ENCODE measurements at places on chromosomes 6 and 20.

DNA sequence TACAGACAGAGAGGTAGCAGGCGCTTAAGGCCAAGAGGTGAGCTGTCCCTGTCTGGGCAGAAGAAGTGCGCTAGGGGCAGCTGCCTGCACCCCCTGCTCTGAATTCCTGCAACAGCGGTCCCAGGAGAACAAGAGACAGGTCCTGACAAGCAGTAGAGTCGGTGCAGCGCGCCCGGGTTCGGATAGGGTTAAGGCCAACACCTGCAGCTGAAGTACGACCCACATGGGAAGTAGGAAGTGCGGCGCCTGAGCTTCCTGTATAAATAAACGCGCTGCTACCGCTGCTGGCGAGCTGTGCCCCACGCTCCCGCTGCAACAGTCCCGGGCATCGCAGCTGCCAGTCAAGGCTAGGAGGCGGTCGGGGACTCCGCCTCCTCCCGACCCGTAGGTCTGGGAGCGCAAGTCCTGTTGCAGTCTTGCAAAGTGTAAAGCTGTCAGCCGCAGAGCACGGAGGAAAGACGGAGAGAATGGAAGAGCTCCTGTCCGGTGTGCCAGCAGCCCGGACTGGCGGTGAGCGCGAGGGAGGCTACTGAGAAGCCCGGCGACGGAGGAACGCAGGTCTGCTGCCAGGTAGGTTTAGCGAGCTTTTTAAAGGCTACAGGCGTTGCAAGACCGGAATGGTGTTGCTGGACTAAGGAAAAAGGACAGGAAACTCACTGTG lies at the start of gene RNF144B:
Gene RNF144B, plus strand, starts transcription at position 290 of the 661 bp plus-strand sequence. CDS start 12,185 bp downstream, outside the sequence.
- no peak for DNase-seq

GRCh38 chr20:57872816-57873409 lies 163.1 kb upstream of the PMEPA1 start:
- DNase-seq, result no peak

GRCh38 chr20:32808438-32808837 lies 11.3 kb upstream of the MAPRE1 start:
- DNase-seq, result no peak

- no peak for DNase-seq
Observed at GRCh38 chr6:54515713-54516112, 207.5 kb downstream of the TINAG start.

- DNase-seq, result no peak
Observed at GRCh38 chr6:169186496-169187169, 67.0 kb downstream of the THBS2 start.

DNA sequence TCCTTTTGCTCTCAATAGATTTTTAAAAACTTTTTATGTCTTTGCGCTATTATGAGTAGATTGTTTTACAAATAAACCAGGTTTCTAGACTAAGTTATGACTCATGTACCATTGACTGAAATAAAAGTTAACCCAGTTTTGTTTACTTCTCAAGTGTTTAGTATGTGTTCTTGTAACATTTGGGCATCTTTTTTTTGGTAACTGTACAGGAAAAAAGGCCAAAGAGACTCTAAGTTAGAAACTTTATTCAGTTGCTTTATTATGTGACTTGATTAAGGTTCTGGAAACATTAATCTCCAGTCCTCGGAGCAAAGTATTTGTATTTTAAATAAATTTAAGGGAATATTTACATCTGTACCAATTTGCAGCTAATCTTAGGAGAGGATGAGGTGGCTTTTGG lies 2.9 kb downstream of the NKAIN2 start:
- no peak for DNase-seq

Data from GM12864 (cell line).